Keratinocyte (primary cell): ENCODE measurements at places on chromosomes 4 and X.

DNA sequence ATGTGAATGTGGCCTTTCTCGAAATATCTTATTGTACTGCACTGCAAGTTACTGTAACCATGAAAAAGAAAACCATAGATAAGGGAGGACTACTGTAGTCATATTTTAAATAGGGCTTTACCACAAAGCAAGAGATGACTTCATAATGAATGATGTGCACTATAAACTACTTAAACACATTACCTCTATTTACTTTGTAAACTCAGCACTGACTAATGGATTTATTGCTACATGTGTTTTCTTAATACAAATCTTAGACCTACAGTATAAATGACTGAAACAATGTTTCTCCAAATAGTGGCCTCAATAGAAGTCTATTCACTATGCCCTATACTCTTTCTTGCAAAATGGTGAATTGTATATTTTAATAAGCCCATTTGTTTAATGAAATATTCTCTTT is 61.1 kb downstream of the HDX start:
- no peak for DNase-seq

GRCh38 chr4:97432551-97432950 is 710.7 kb downstream of the STPG2 start:
- no peak for DNase-seq

DNA sequence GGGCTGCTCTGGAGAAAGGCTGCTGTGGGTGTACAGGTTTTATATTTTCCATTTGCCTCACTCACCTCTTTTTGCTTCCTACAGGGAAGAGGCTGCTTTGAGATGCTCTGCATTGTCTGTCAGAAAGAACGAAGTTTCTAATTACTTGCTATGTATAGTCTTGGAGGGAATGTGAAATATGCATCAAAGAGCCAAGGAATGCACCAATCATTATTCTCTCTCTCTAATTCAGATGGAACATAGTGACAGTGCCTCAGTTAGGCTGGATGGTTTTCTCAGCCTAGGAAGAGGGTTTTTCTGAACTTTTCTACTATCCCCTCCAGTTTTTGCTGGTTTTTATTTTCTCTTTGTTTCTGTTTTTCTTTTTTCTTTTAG is 106.8 kb upstream of the SLC4A4 start:
- DNase-seq = no peak

- no peak for DNase-seq
These were observed 151.3 kb downstream of the DCLK2 start for GRCh38 chr4:150229520-150229919.

GRCh38 chrX:39577985-39578869 is 519.5 kb downstream of the BCOR start:
- DNase-seq = no peak

- DNase-seq = no peak
These were observed 30.1 kb downstream of the GABRB1 start for GRCh38 chr4:47061435-47061834.

GRCh38 chrX:40968180-40968579 is 117.1 kb upstream of the USP9X start:
- no peak for DNase-seq

DNA sequence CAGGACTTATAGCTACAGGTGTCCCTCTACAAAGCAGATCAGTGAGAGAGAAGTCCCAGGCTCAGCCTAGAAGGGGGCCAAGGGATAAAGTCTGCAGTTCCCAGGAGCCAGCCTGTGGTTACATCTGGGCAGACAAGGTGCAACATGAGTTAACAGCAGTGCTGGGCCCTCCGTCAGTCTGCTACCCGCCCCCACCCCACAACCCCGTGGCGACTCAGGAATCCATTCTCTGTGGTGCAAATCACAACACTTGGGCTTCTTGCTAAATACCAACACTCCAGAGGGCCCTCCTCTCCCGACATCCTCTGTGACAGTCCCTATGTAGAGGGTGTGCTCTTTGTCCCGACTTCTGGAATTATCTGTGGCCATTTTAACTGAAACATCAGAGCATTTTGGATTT is 13.8 kb downstream of the GPM6B start:
- DNase-seq = no peak

- no peak for DNase-seq
These were observed 161.0 kb upstream of the GPRIN3 start for GRCh38 chr4:89468602-89469001.

- DNase-seq = no peak
These were observed 147.1 kb downstream of the CPEB2 start for GRCh38 chr4:15149234-15149838.

DNA sequence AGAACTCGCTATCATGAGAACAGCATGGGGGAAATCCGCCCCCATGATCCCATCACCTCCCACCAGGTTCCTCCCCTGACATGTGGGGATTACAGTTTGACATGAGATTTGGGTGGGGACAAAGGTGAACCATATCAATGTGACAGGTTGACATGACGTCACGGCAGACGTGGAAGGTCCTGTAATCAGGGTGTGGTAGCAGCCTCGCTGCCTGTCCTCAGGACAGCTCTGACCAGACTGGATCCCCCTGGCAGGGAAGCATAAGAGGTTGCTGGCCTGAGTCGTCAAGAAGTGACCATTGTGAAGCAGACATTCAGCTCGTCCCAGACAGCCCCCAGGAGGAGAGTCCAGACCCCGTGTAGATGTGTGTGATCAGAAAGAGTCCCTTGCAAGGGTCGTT is 104.6 kb downstream of the TNIP2 start:
- no peak for DNase-seq

DNA sequence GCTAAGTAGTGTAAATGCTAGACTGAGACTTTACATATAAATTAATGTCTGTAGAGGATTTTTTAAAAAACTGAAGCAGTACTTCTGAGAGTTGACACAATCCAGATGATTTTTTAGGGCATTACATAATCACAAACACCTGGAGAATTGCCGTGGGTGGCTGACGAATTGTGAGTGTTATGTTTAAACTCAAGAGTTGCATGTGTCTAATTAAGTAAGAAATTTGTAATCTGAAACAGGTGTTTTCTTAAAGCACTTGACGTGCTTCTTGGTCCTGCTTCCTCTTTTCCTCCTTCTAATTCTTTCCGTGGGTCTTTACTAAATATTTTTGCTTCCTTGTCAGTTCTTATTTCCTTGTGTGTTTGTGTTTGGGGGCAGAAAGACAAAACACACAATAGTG is 27.8 kb downstream of the PIR start:
- DNase-seq = no peak

DNA sequence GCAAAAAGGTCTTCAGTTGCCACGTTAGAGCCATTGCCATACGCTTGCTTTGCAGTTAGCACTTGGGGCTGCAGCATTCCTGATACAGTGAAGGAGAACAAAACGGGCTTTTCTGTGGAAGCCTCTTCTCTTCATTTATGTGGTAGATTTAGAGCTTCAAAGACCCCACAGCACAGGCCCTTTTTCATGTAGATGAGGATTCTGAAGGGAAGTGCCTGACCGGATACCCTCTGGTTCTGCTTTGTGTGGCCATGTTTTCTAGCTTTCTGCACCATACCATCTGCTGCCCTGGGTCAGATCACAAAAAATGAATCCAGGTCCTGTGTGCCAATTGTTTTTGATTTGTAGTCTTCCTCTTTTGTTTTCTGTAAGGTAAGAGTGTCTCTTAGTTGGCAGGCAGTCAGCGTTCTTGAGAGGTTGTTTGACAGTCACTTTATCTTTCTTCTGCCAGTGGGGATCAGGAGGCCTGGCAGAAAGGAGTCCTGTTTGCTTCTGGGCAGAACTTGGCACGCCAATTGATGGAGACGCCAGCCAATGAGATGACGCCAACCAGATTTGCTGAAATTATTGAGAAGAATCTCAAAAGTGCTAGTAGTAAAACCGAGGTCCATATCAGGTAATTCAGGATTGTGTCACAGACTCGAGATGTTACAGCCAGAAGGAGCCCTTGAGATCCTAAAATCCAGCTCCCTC is 7.7 kb downstream of the LAP3 start:
- no peak for DNase-seq

DNA sequence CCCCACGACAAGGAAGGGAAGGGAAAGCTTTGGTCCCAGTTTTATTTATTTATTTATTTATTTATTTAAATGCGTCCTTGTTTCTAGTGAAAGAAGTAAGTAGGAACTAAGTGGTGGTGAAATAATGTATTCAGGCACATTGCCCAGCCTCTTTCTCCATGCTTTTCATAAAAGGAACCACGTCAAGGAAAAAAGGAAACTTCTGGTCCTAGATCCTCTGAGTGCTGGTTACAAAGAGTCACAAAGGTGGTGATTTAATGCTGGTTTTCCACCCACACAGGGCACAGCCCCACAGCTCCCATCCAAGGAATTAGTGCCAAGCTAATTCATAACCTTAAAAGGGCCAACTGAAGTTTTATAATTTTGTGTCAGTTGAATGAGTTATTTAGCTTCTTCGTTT is 206.6 kb upstream of the GYPA start:
- no peak for DNase-seq

DNA sequence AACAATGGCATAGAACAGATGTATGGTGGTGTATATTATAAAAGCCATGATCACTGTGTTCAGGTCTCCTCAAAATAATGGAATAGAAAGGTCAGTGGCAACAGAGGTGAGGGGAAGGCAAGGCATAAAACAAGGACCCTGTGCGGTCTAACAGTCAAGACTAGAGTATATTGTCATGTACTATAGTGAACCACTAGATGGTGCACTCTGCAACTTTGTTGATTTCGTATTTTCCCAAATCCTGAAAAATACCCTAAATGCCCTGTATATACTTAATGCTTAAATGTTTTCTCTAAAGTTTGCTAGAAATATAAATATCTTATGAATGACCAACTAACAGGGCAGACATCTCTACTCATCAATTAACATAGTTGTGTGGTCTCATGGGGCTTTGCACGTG is 453.0 kb downstream of the PCDH11X start:
- DNase-seq = no peak

GRCh38 chr4:189613207-189613606 is 327.5 kb upstream of the FRG1 start:
- no peak for DNase-seq
